Mammary epithelial cell (primary cell): ENCODE measurements at places on chromosomes 5 and 9.

GRCh38 chr5:58902305-58902704 is 319.4 kb downstream of the RAB3C start:
- no peak for DNase-seq

GRCh38 chr5:53512539-53512938 is 32.1 kb downstream of the FST start:
- peak; percentile 93 for DNase-seq

GRCh38 chr9:21715408-21715807 is 87.0 kb upstream of the MTAP start:
- no peak for DNase-seq

DNA sequence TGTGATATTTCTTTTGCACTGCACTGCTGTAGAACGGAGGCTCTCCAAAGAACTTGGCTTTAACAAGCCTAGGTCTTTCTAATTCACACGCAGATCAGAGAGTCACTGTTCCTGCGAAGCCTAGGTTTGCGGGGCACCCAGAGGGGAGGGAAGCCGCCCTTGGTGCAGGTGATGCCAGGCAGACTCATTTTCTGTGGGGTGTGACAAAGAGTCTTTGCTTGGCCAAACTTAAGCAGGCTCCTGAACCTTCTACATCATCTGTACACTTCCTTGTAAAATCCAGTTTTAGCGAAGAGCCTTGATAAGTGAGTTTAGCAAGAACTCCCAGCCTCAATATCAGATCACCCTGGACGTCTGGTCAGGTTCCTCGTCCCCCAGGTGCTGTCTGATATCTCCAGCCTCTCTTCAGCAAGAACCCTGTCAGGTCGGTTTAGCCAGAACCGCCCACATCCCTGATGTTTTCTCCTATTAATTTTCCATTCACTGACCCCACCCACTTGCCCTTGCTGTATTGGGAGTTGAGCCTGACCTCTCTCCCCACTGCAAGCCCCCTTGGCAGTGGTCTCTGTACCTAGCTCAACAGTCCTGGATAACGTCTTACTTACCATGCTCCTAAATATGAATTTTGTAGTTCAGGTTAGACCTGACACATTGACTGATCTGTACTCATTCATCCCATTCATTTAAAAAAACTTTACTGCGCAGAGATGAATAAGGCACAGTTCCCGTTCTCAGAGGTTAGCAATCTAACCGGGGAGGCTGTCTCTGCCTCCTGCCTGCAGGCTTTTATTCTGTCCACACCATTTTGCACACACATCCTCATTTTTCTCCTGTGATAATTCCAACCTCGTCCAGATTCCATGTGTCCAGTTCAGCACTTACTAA is 880 bp upstream of the UBAC1 start:
- no peak for DNase-seq

- DNase-seq = no peak
These were observed 322.1 kb downstream of the ARHGEF28 start for GRCh38 chr5:73947906-73948640.

- peak; percentile 88 for DNase-seq
These were observed 123.6 kb upstream of the CCDC112 start for GRCh38 chr5:115419846-115420585.

GRCh38 chr9:105760053-105760452 is 65.7 kb downstream of the TMEM38B start:
- no peak for DNase-seq

DNA sequence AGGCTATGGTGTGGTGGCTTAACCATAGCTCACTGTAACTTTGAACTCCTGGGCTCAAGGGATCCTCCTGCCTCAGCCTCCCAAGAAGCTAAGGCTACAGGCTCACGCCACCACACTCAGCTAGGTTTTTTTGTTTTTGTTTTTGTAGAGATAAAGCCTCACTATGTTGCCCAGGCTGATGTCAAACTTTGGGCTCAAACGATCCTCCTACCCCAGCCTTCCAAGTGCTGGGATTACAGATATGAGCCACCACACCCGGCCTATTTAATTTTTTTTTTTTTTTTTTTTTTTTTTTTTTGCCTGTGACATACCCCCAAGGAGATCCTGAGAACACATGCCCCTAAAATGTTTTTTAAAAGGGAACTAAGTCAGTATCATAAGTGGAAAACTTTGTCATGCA is 10.4 kb downstream of the FUBP3 start:
- DNase-seq = no peak

GRCh38 chr5:39138892-39139291 is 64.7 kb upstream of the RICTOR start:
- peak; percentile 85 for DNase-seq

DNA sequence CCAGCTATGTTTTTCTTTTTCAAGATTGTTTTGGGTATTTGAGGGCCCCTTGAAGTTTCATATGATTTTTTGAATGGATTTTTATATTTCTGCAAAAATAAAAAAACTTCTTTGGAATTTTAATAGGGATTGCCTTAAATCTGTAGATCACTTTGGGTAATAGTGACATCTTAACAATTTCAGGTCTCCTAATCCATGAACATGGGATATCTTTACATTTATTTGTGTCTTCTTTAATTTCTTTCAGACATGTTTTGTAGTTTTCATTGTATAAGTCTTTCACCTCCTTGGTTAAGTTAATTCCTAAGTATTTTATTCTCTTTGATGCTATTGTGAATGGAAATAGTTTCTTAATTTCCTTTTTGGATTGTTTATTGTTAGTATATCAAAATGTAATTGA is 79.1 kb downstream of the PPIC start:
- no peak for DNase-seq

- peak; percentile 99 for DNase-seq
These were observed 371.2 kb downstream of the NFIB start for GRCh38 chr9:13942695-13943094.

- no peak for DNase-seq
These were observed 5.7 kb downstream of the BARHL1 start for GRCh38 chr9:132588098-132588497.

GRCh38 chr5:24080046-24080445 is 564.7 kb downstream of the CDH10 start:
- no peak for DNase-seq

GRCh38 chr5:102295534-102296177 is 428 bp downstream of the SLCO4C1 start:
- DNase-seq = no peak
